ENCODE measurements at places on chromosomes 2 and 18.

GRCh38 chr2:74835831-74836674 lies 2.1 kb downstream of the HK2 start:
- peak; percentile 77 for DNase-seq

- no peak for DNase-seq
Observed at GRCh38 chr2:107025869-107026380, 140.0 kb upstream of the ST6GAL2 start.

GRCh38 chr2:169109502-169110409 lies 40.4 kb downstream of the DHRS9 start:
- DNase-seq = peak; percentile 82

- DNase-seq = no peak
Observed at GRCh38 chr18:35415511-35416073, 38.5 kb upstream of the ZNF396 start.

DNA sequence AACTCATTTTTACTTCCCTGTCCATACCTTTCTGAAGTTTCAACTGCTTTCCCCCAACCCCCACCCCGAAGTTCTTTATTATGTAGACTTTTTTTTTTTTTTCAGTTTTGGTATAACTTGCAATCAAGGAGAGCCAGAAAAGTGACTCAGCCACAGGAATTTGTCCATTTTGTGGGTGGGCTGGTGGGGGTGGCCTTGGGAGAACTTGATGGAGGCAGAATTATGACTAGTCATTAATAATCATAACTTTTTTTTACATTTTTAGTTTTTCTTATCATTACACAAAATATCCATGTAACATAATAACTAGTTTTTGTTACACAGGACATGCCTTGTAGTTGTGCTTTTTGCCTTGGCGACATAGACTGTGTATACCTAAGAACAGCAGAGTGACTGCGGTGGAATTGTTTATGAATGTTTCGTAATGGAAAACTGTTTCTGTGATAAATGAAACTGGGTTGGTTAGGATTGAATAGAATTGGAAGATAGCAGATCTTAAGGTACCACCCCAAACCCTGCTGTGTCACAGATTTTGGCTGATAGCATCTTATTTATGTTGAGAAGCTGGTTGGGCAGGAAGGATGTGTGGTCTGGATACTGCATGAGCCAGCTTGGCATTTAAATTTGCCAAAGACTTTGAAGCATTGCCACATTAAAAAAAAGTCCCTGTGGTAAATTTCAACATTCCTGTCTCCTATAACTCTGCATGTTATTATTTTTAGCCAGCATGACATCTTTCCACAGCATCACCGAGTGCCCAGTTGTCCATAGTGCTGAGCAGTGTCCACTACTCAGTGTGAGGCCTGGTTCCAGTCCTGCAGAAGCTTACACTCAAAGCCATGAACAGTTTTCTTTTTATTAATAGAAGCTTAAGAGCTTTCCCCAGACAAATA lies 30.7 kb downstream of the LYPD6B start:
- DNase-seq = no peak

- no peak for DNase-seq
Observed at GRCh38 chr2:157837851-157838441, 38.2 kb downstream of the ACVR1 start.

DNA sequence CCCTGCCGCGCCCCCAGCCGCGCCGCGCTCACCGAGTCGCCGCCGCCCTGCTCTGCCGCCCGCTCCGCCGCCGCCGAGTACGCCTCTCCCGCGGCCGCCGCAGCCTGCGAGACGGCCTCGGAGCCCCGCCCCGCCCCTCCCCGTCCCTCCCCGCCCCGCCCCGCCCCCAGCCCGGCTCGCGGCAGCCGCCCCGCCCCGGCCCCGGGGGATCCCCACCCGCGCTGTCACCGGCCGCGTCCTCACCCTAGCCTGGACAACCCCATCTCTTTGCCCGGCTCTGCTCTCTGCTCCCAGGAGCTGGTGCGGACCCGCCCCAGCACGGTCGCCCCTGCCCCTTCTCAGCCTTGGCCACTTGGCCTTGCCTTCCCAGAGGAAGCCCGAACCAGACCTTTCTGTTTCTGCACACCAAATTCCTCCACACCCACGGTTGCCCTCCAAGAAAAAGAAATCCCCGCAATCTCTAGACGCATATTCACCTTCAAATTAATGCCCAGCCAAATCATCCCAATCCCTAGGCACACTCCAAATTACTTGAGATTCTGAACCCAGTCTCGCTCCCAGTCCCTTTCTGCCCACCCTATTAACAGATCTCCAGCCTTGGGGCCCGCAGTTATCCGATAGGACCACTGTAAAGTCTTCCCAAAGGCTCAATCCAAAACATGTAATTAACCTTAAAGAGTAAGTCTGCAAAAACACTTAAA lies at the start of gene CYRIA:
Gene CYRIA, minus strand, starts transcription at position 87 of the 701 bp plus-strand sequence. CDS start 77,715 bp downstream, outside the sequence.
- peak; percentile 54 for DNase-seq

DNA sequence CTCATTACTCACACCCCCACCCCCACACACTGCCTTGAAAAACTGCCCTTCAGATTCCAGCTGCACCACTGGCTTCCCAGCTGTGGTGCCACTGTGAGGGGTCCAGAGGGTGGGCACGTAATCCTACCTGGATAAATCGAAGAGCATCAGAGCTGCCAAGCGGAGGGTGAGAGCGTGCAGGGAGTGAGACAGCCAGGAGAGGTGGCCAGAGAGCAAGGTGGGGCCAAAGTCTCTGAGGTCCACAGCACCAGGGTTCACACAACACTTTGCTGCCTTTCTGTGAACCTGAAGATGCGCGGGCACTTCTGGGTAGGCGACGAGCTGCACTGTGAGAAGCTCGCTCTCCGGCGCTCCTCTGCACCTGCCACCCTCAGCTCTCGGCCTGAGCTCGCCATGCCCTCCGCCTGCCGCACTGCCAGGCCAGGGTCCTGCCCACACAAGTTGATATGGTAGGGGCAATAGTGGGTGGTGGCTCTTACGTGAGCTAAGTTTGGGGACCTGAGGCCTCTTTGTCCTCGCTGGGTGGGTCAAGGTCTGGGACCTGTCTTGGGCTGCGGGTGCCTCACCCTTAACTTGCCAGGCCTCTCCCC lies 83.9 kb downstream of the MARCO start:
- DNase-seq = no peak

DNA sequence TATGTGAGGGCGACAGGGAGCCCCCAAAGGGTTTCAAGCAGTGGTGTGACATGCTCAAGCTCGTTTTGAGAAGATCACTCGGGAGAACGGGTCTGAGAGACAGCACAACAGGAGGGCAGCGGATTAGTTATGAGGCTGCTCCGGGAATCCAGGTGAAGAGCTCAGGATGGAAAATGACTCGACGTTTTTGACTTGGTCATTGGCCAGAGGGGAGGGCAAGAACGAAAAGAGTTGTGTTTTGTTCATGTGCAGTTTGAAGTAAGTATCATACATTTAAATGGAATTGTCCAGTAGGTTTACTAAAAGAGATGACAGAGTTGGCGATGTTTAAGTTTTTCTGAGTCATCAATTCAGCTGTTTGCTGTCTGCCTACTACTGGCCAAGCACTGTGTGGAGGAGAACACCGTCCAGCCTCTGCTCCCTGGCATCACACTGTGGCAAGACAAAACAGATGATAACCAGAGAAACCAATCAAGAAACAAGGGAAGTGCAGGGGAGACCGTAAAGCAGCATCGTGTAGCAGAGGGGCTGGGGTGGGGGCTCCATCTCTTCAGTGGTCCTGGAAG lies 25.3 kb upstream of the ANXA4 start:
- DNase-seq = no peak

DNA sequence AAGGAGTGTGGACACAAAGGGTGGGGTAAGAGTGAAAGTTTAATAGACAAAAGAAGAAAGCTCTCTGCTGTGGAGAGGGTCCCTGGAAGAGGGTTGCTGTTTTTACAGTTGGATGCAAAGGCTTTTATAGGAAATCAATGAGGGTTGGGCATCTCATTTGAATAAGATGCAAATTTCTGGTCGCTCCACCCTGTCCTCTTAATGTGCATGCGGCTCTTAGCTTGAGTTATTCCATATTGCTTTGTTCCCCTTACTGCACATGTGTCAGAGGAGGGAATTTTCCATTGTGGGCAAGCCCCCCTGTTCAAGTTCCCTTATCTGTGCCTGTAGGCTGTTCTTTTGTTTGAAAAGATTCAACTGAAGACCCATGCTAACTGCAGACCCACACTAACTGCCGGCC lies 326.5 kb downstream of the BCL11A start:
- DNase-seq = no peak

- no peak for DNase-seq
Observed at GRCh38 chr2:9310377-9310776, 103.8 kb downstream of the ASAP2 start.
